Ammon's horn (tissue), 1 donor: ENCODE measurements at places on chromosomes 11 and 22.

- no peak for DNase-seq
Observed at GRCh38 chr22:17137861-17138425, 16.8 kb upstream of the TMEM121B start.

DNA sequence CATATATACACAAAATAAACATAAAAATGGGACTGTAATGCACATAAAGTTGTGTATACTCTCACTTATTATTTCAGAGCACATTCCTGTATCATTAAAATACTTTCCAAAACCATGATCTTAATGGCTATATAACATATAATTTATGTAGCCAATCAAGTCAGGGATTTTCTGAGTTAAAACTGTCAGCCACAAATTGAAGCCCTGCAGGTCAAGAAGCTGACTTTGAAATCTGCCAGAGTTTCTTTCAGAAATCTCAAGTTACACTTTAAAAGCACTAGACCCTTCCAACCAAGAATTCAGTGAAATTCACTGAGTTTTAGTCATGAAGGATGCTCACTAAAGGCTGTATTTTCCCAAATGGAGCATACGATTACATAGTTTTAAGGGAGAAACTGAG is 47.6 kb downstream of the PHF21A start:
- DNase-seq, result no peak

- DNase-seq, result no peak
Observed at GRCh38 chr11:102302241-102302640, 15.0 kb upstream of the BIRC3 start.

DNA sequence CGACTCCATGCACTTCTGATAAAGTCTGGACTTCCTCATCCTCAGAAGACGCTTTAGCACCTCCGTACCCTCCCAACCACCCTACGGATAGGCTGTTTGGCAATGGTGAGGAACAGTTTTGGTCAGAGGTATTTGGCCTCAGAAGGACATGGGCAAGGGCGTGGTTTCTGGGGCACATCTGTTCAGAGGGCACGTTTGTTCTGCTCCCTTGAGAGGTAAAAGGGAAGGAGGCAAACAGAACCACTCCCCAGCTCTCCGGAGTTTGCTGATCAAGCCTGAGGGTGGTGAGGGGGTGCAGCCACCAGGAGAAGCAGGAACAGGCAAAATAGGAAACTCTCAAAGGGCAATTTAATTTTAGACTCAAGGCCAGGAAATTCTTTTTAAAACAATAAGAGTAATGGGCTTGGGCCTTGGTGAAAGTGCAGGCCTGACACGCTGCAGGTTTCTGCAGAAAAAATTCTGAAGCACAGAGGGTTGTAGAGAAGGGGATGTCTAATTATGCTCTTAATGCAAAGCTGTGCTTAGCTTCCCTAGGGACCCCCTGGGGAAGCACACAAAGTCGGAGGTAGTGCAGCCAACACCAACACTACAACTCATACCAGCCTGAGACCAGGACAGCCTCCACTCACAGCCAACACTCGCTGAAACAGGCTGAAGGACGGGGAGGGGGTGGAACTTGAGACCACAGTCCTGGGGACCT is 23.3 kb downstream of the ETS1 start:
- DNase-seq, result no peak

DNA sequence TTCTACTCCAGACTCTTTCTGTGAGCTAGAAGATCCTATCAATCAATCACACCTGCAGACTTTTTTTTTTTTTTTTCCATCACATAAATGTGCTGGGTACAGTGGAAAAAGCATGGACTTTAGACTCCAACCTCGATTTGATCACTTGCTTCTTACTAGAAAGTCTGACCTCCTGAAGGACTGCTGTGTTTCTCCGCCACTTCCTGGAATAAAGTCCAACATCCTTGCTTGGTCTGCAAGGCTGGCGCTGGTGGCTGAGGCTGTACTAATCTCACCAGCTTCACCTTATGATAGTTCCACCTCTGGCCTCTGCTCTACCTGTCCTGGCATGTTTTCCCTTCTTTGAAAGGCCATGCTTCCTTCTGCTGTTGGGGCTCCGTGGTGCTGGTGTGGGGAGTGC is 60.9 kb upstream of the SESN3 start:
- DNase-seq, result no peak

DNA sequence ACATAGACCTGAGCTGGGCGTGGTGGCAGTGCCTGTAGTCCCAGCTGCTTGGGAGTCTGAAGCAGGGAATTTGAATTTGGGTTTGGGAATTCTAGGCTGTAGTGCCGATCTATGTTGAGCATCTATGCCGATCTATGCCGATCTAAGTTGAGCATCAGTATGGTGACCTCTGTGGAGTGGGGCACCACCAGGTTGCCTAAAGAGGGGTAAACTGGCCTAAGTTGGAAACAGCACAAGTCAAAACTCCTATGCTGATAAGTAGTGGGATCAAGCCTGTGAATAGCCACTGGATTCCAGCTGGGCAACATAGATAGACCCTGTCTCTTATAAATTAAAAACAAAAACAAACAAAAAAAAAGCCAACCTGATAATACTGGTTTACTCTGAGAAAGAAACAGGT is 7.4 kb downstream of the WEE1 start:
- no peak for DNase-seq

GRCh38 chr11:132168344-132168981 is 798.0 kb downstream of the NTM start:
- DNase-seq, result no peak

- DNase-seq, result no peak
Observed at GRCh38 chr11:706957-707816, 1.2 kb downstream of the EPS8L2 start.

- no peak for DNase-seq
Observed at GRCh38 chr11:123700772-123701171, 40.7 kb downstream of the ZNF202 start.

DNA sequence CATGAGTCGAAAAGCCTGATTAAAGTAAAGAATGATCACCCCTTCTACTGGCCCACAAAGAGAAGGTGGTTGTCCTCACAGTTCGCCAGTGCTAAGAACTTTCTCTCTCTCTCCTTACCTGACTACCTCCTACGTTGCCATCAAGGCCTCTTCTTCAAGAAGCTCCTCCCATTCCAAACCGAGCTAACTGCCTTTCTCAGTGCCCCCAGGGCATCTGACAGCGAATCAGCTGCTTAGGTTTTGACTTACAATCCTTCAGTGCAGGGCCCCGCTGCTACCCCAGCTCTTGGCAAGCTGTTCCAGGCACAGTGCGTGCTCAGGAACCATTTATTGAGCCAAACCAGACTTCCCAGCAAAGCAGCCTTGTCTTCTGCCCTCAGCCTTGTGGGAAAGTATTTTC is 5.8 kb downstream of the VSTM5 start:
- DNase-seq, result no peak

GRCh38 chr11:70547821-70548670 is 149.7 kb downstream of the CTTN start:
- DNase-seq, result no peak

- DNase-seq, result no peak
Observed at GRCh38 chr11:10864688-10865087, 6.8 kb upstream of the ZBED5 start.

DNA sequence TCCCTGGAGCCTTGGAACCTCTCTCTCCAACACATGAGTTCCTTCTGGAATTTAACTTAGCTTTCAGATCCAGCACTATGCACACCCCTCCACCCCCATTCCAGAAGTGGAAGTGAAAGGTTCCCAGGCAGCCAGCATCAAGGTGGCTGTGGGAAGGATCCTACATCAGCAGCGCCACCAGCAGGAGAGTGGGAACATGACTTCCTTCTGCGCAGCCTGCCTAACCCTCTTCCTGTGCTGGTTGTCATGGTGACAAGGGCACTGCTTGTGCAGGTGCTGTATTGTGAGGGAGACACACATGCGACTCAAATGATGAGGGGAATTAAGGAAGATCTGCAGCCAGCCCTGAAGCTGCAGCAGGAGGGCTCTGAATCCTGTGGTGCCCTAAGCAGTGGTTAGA is 904.5 kb upstream of the API5 start:
- DNase-seq, result peak; percentile 76

- no peak for DNase-seq
Observed at GRCh38 chr11:128913806-128914205, 22.6 kb downstream of the KCNJ5 start.

GRCh38 chr11:16805938-16806337 is 67.5 kb downstream of the C11orf58 start:
- DNase-seq, result no peak

GRCh38 chr11:6962673-6963072 is 36.4 kb downstream of the ZNF215 start:
- DNase-seq, result no peak
